ENCODE measurements at places on chromosomes 3 and 15.

- no peak for DNase-seq
Measured at GRCh38 chr3:176799675-176800074, 397.6 kb downstream of the TBL1XR1 start.

GRCh38 chr3:161081633-161082032, 23.5 kb downstream of the B3GALNT1 start:
- no peak for DNase-seq

DNA sequence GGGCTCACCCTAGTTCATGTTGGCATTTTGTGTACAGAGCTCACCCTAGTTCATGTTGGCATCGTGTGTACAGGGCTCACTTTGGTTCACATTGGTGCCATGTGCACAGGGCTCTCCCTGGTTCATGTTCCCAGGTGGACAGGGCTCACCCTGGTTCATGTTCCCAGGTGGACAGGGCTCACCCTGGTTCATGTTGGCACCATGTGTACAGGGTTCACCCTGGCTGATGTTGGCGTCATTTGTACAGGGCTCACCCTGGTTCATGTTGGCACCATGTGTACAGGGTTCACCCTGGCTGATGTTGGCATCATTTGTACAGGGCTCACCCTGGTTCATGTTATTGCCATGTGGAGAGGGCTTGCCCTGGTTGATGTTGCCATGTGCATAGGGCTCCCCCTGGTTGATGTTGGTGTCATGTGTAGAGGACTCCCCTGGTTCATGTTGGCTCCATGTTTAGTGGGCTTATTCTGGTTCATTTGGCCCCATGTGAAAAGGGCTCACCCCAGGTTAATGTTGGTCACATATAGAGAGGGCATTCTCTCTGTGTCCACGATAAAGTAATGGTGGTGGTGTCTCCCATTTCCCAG, 31.7 kb upstream of the NR2C2 start:
- peak; percentile 49 for DNase-seq

DNA sequence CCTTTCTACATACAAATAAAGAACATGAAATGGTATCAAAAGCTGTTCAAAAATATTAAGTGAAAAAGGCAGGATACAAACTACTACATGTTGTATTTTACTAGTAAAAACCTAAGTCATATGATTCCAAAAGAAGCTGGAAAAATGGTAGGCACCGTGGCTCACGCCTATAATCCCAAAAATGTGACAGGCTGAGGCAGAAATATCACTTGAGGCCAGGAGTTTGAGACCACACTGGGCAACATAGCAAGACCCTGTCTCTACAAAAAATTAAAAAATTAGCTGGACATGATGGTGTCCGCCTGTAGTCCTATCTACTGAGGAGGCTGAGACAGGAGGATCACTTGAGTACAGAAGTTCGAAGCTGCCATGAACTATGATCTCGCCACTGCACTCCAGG, 1.7 kb downstream of the EMC7 start:
- DNase-seq, result no peak

Measured in activated CD8-positive, alpha-beta memory T cell treated with anti-CD3 and anti-CD28 coated beads for 24 hours (primary cell).